ENCODE measurements at places on chromosomes 5 and 9.

DNA sequence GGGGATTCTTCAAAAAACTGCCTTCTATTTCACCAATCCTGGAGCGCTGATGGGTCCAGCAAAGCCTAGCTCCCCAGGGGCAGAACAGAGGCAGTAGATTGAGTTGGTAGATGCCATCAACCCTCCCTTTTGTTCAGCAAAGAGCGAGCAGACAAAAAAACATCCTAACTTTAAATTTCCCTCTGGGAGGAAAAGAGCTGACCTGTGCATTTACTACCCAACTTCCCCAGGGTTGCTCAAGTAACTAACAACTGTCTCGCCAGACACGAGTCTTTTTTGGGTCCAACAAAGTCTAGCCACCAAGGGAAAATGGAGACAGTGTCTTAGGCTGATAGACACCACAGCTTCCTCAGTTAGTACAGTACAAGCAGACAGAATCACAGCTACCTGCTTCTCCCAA, 476.3 kb upstream of the GRIA1 start:
- DNase-seq = no peak

GRCh38 chr9:91214086-91214485, 147.6 kb downstream of the AUH start:
- DNase-seq = no peak

- DNase-seq = no peak
Measured at GRCh38 chr9:71854811-71855210, 56.2 kb downstream of the ABHD17B start.

DNA sequence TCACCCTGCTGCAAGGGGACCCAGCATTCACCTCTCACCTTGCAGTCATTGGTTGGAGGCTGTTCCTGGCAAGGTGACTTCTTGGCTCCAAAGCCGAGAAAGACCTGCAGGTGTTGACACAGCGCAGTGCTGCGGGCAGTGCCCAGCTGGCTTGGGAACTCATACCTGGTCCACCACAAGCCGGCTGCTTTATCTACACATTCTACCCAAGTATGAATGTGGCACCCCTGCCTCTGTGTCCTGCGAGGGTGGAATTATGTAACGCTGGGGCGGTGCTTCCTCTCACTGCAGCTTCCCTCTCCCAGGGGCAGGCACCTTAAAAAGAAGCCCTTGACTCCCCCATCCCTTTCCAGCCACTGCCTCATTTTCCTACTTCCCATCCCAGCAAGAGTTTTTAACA, 2.5 kb upstream of the ZMYND19 start:
- no peak for DNase-seq

- DNase-seq = no peak
Measured at GRCh38 chr5:133467826-133468463, 144.4 kb downstream of the FSTL4 start.

GRCh38 chr5:172939611-172940267, 19.5 kb upstream of the RPL26L1 start:
- DNase-seq = no peak

DNA sequence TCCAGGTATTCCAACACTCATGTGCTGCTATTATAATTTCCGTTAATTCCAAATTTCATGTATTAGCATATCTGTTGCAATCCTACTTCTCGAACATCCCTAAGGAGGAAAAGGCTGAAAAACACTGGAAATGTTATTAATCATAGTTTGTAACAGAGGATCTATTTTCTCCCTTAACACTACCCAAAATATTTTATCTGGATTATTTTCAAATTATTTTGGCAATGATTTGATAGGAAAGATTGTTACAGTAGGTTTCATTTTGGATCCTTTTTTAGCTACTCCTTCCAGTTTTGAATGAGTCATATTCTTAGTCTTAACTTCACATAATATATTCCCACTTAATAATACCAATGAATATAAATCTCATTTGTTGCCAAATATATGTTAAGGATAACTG, 13.9 kb upstream of the NAA35 start:
- DNase-seq = no peak

DNA sequence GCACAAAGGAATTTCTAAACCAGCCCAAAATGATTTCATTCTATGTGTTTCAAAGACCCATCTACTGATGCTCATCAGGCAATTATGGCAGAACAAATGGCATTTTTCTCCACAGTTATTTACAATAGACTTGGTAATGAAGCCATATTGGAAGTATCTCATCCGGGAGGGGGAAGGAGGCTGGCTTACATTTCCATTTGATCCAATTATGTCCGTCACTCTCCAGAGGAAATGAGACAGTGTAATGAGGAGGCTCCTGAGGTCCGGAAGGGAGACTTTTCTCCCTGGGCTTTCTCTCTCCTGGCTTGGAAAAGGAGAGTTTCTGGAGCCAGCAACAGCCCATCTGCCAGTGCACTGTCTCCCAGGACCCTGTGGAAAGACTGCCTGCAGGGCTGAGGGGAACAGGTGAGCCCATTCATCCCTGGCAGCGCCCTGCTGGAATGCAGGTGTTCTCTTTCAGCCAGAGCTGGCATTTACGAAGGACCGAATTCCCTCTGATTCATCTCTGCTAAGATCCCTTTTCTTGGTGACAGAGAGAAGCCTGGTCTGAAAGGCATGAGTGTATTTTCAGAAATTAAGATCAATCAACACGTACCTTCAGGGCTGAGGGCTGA, 54.9 kb upstream of the SAP30L start:
- no peak for DNase-seq

DNA sequence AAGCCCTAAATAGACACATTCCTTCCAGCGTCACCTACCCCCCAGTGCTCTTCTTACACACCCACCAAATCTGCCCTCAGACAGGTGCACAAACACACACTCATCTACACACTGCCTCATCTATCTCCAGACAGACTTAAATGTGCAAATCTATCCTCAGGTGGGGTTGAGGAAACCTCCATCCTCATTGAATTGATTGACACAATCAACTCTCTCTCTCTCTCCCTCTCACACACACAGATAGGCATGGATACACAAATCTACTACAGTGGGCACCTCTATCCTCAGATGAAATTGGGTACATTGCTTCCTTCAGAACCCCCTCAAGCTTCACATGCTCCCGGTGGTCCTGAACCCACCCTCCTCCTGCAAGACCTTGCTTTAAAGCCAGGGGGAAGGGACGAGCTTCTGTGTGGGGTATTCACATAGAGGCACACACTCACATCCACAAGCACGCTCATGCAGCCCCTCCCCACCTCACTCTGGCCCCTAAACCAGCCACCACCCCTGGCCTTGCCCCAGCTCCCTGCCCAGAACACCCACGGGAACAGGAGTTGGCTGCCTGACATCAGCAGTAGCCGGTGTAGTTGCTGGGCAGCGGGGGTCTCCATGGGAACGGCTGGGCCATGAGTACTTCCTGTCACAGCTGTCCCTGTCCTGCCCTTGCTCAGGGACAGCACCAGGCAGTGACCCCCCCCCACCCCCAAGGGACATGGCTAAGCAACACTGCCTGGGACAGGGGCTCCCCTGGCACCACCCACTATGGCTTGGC, 22.8 kb downstream of the PCDH1 start:
- no peak for DNase-seq

DNA sequence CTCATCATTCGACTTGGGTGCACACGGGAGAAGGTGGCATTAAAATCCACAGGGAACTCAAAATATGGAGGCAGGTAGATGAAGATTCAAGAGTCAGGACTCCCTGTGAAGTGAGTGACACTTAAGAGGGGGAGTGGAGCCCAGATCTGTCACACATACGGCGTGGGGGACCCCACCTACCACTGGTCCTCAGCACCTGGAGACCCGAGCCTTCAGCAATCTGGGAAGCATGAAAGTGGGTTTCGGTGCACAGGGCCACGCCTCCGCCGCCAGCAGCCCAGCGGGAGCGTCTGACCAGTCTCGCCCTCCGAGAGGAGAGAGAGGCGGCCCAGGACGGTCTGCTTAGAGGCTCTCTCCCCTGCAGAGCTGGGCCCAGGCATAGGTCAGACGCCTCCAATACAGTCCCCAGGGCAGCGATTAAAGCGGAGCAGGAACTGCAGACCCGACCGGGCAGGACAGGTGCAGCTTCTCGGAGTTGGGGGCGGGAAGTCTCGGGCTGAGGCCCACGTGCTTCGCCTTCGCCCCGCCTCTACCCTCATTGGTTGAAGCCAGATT, 639 bp upstream of the SLC2A8 start:
- no peak for DNase-seq

Data from T follicular helper cell (primary cell).